Stimulated activated CD8-positive, alpha-beta memory T cell treated with anti-CD3 and anti-CD28 coated beads, Interleukin-2, amount 100 ng/mL, for 1 hour (primary cell): ENCODE measurements at places on chromosomes 16 and 17.
A peak's percentile ranks its signal among the peaks of the same experiment; 100 is the strongest.

GRCh38 chr17:5485270-5486205 is at the start of gene DERL2:
Gene DERL2, minus strand, starts transcription at chr17:5486178. Its CDS starts 17 bp downstream, at chr17:5486161.
- no peak for DNase-seq

DNA sequence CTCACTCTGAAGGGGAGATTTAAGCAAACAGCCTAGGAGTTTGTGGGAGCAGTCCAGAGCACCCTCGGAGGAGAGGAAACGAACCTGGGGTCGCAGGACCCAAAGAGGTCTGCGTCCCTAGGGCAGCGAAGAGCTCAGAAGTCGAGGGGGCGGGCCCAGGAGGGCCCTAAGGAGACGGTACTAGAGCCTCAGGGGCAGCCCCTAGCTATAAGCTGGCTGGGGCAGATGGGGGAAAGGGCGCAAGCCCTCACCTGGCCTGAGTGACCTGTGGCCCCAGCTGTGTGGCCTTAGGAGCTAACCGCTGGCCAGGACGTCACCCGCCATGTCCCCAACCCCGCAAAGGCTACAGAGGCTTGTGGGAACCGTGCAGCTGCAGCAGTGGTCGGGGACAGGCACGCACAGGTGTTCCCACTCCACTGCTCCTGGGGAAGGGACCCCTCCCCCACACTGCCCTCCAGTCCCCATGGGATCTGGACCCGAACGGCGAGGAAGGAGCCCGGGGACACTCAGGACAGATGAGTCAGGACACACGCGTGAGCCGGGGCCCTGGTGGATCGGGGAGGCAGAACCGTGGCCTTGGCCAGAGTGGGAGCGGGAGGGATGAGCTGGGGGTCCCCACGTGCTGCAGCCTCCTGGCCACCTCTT is 2.0 kb upstream of the CTRB2 start:
- no peak for DNase-seq

DNA sequence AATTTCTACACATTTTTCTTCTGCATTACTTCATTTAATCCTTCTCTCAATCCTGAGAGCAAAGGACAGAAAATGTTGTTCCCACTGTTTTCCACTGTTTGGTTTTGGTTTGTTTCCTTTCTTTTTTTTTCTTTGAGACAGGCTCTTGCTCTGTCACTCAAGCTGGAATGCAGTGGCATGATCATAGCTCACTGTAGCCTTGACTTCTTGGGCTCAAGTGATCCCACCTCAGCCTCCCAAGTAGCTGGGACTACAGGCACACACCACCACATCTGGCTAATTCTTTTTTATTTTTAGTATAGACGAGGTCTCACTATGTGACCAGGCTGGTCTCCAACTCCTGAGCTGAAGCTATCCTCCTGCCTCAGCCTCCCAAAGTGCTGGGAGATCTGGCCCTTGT is 7.0 kb upstream of the ZNF652 start:
- DNase-seq = no peak

DNA sequence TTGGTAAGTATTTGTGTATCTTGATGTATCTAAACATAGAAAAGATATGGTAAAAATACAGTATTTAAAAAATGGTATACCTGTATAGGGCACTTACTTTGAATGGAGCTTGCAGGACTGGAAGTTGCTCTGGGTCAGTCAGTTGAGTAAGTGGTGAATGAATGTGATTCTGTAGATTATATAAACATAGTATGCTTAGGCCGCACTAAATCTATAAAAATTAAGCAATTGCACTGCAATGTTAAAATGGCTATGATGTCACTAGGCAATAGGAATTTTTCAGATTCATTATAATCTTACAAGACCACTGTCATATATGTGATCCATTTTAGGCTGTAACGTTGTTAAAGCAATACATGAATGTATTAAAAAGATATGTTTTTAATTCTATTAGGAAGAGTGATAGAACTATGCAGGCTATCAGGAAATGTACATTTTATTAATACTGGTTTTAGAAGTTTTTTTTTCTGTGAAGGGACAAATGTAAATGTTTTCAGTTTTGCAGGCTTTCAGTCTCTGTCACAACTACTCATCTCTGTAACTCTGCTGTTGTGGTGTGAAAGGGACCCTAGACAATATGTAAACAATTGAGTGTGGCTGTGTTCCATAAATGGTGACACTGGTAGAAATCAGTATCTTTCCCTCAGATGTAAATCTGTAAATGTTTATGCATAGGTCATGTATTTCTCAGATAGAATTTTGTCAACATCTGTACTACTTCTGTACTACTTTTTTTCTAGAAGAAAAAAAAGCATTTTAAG is 10.5 kb downstream of the CBFB start:
- DNase-seq = no peak

- DNase-seq = no peak
Observed at GRCh38 chr16:19854543-19854876, 30.1 kb downstream of the GPRC5B start.

DNA sequence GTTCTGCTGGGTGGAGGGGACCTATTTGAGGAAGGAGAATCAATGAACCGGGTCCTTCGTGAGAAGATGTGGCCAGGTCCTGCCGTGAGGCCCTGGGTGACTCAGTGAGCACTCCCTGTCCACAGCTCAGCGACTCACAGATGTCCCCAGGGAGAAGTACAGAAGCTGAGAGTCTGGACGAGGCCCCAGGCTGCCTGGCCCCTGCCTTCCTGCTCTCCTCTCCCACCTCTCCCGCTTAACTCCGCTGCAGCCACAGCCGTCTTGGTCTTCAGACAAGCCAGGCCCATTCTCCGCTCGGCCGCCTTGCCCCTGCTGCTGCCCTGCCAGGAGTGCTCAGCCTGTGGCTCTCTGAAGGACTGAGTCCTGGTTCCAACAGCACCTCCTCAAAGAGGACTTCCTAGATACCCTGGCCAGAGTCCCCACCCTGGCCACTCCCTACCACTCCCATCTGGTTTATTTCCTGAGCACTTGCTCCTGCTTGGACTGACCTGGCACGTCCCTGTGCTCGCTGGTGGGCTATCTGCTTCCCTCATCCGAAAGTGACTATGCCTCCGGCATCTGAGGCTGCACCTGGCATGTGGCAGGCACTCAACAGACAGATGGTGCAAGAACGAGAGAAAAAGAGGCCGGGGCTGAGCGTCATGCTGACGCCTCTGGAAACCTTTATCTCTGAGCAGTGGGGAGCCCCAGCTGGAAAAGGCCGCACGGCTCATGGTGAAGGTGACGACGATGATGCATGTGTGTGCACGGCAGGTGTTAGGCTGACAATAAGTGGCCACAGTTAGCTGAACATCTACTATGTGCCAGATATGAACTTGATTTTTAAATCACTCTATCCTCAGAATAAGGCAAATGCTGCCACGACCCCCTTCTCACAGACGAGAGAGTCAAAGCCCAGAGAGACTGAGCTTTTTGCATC is 9.2 kb upstream of the TNFRSF13B start:
- DNase-seq = no peak

DNA sequence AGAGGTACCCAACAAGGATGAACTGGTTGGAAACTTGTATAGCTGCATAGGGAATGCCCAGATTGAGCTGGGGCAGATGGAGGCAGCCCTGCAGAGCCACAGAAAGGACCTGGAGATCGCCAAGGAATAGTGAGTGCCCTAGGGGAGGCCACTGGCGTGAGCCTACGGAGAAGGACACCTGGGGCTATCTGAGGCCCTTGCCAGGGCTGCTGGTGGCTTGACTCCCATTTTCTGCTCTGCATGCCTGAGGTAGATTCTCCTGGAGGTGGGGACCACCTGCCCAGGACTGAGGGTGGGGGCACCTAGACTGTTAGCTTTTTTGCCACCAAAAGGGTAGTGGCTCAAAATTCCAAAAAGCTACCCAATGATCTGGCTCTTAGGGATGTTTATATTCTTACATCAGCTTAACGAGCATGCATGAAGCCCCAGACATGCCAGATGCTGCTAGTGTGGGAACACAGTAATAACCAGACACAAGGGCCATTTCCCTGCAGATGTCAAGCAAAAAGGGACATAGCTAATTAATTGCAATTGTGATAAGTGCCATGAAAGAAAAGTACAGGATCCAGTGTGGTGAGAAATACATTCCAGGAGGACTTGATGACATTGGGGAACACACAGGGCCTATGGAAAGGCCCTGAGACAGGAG is 8.8 kb downstream of the ODAD4 start:
- DNase-seq = no peak

- DNase-seq = no peak
Observed at GRCh38 chr17:78401246-78401645, 22.8 kb downstream of the PGS1 start.

DNA sequence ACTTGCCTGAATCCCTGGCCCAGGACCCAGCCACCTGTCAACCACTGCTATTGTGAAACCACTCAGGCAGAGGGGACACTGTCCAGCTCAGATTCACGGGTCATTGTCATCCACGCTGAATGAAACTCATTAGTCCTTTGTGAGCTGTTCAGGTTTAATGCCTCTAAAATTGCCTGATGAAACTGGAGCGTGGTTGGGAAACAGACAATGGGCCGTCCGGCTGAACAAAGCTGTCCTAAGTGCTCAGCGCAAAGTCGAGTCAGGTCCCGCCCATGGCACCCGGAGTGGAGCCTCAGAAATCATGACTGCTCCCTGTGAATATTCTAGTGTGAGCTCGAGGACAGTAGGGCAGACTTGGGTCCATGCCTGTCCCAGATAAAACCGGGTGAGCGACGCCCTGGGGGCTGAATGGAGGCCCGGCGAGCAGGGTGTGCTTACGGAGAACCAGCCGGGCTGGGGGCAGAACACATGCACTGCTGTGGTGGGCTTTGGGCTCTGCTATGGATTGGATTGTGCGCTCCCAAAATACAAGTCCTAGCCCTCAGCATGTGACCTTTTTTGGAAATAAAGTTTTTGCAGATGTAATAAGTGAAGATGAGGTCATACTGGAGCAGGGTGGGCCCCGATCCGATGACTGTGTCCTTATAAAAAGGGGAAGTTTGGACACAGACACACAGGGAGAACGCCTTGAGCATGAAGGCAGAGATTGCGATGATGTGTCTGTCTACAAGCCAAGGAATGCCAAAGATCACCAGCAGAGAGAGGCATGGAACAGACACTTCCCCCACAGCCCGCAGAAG is 12.9 kb upstream of the CMIP start:
- DNase-seq = no peak

- DNase-seq = no peak
Observed at GRCh38 chr16:89502081-89502843, 5.9 kb upstream of the SPG7 start.

- DNase-seq = no peak
Observed at GRCh38 chr16:75112734-75113491, 3.7 kb downstream of the LDHD start.

GRCh38 chr17:13200671-13201070 is 182.8 kb upstream of the ELAC2 start:
- DNase-seq = no peak

DNA sequence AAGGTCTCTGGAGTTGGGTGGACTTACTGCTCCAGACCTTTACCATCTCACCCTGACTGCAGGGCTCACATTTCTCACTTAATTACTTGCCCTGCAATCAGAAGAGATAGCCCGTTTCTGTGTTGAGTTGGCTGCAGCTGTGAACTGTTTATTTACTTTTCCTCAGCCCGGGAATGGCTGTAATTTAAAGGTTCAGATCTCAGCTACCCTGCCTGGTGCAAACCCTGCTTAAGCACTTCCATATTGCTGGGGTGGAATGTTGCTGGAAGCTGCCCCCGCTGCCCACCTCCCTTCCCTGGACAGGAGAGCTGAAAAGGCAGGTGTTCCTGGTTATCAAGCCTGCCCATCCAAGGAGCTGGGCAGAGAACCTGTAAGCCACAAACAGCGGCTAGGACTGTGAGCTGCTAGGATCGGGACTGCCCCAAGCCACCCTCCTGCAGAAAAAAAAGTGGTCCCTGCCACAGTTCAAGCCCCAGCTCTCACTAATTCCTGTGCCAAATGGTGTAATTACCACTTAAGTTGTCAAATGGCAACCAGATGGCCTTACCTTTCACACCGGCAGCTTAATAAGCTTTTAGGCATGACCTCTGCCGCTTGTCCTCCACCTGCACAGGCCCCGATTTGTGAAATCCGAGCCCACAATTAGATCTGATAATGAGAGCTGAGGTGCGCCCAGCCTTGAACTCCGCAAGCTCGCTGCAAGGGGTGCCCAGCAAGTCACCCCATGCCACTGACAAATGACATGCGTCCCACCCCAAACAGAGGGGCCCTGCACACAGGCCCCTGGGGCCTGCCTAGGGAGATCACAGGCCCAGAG is 269.8 kb downstream of the C16orf95 start:
- DNase-seq = no peak

GRCh38 chr17:60832631-60833030 is 155.0 kb downstream of the BCAS3 start:
- DNase-seq = no peak

- no peak for DNase-seq
Observed at GRCh38 chr17:79677646-79678045, 53.1 kb upstream of the ENPP7 start.

DNA sequence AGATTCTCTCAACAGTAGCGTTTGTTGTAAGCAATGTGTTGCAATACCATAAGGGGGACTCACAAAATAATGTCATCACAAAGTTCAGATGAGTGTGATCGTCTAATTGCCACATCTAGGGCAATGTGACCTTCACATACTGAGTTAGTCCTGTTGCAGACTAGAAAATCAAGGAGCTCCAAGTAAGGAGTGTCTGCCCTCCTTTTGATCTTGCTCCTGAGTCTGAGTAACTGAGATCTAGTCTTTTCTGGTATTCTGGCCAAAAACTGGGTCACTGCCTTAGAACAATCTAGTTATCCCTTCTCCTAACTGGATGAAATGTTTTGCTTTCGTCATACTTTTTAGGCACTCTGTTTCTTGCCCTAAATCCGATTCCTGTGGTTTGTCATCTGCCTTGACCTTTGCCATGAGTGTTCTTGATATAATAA is 712.1 kb downstream of the CDH11 start:
- DNase-seq = no peak

DNA sequence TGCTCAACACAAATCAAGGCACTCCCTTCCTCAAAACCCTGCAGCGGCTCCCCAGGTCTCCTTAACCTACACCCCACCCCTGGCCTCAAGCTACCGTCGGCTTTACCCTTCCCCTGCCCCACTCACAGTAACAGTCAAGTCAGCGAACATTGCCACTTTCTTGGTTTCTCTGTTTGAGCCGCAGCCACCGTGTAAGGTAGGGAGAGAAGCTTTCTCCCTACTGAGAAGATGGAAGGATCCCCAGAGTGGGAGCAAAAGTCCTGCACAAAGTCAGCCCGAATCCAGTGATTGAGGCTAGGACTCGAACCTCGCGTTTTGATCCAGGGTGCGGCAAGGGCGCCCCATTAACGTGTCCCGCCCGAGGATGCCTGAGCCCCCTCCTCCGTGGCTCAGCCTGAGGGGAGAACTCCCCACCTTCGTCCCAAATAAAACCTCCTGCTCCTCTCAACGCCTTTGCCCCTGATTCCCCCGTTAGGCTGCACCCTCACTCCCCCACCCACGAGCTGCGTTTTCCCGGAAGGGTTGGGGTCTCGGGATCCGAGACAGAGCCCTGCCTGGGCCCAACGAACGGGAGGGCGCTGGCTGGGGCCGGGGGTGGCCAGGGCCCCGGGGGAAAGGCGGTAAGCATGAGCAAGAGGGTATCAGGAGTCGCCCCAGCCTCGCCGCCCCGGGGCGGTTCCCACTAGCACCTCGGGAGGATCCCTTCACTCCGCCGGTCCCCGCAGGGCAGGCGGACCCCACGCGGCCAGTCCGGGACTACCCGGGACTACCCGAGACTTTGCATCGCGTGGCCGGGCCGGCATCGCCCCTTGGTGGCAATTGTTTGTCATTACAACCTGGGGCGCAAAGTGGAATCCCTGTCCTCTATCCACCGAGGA is 9.9 kb upstream of the NAGS start:
- DNase-seq = peak; percentile 33
